ENCODE measurements at places on chromosomes 11 and 22.

DNA sequence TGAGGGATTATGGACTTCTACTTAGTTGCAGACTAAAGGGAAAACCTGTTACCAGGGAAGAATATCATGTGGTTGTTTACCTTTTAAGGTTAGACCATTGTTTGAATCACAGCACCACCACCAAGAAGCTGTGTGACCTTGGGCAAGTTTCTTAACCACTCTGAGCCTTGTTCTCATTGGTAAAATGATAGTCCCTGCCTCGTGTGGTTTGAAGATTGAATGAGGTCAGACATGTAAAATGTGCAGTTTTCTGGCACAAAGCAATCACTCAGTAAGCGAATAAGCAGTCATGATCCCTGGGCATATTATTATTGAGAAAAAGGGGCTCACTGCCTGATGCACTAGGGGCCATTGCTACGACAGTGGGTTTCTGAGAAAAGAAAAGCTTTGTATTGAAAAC, 28.3 kb downstream of the MOV10L1 start:
- H3K4me1 ChIP-seq = no peaks in the 10 kb centered on the region
- H3K27ac ChIP-seq = no peak overlapping the region
- DNase-seq = no peak
- no peaks in the 10 kb centered on the region for H3K36me3 ChIP-seq
- no peak overlapping the region for H3K4me3 ChIP-seq

DNA sequence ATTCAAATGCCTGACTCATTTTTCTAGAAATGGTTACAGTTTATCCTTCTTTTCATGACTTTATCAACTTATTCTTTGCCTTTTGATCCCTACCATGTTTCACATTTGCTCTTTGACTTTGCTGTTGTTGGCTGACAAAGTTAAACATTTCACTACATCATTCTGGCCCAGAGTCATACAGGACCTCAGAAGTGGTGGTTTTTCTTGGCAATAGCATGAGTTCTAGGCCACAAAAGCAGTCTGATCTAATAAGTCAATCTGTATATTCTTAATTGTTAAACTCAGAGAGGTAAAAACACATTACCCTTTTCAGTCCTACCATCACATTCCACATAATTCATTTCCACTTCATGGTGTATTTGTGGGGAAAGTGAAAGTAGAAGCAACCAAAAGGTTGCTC, 763.2 kb upstream of the TENM4 start:
- H3K27ac ChIP-seq = no peak overlapping the region
- H3K27me3 ChIP-seq = no peaks in the 10 kb centered on the region
- no peaks in the 10 kb centered on the region for H3K4me1 ChIP-seq
- DNase-seq = no peak
- H3K36me3 ChIP-seq = no peaks in the 10 kb centered on the region

DNA sequence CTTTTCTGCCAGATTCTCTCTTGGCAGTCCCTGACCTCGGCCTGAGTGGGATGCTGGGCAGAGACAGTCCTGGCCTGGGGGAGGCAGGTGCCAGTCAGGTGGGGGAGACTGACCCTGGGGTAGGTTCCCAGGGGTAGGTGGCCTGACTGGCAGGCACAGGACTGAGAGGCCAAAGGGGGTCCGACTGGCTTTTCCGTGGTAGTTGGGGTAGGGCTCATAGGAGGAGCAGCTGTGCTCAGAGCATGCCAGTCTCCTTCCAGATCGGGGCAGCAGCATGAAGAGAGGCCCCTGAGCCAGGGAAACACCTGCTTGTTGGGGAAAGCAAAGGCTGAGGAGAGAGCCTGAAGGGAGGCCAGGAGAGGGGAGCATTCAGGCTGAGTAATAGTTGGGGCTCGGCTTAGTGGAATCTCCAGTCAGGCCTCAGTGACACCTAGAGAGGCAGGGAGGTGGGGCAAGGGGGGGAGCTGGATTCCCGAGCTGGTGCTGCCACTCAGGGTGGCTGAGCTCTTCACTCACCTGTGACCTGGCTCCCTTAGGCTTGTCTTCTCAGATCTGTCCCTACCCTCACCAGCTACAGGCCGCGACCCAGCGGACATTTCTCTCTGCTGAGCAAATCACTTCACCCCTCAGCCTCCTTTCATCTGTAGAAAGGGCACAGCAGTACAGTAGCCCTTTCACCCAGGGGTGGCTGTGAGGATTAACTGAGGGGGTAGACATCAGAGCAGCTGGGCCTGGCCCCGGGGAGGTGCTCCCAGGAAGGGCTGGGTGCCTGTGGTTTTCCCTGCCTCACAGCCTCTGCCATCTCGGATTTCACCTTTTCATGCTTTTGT, 26.2 kb downstream of the MCM5 start:
- H3K27ac ChIP-seq = no peak overlapping the region
- no peak for DNase-seq
- H3K4me3 ChIP-seq = no peak overlapping the region
- peaks cover 48% of the 10 kb centered on the region for H3K36me3 ChIP-seq

- H3K36me3 ChIP-seq = peaks cover 21% of the 10 kb centered on the region
- DNase-seq = no peak
- H3K27ac ChIP-seq = no peak overlapping the region
- H3K4me1 ChIP-seq = peaks cover 35% of the 10 kb centered on the region
Measured at GRCh38 chr11:611001-611996, 4.5 kb downstream of the IRF7 start.

GRCh38 chr11:113021111-113021510, 59.9 kb downstream of the NCAM1 start:
- DNase-seq = no peak
- H3K4me1 ChIP-seq = no peaks in the 10 kb centered on the region
- no peaks in the 10 kb centered on the region for H3K36me3 ChIP-seq
- H3K4me3 ChIP-seq = no peak overlapping the region

DNA sequence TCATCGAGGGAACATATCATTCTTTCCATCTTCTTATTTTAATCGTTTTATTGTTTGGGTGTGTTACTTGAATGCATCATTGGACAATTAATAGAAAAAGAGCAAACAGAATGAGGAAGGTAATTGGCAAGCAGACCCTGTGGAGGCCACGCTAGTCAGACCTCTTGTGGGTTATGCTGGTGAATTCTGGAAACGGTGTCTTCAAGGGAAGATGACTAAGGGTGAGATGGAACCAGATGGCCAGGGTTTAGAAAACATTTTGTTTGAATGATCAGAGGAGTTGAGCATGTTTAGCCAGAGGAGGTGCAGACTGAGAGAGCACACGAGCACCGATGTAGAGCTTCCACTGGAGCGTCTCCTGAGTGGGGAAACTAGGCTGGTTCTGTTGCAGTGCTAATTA, 8.5 kb downstream of the ST14 start:
- H3K27me3 ChIP-seq = peaks cover 35% of the 10 kb centered on the region
- H3K4me1 ChIP-seq = no peaks in the 10 kb centered on the region
- DNase-seq = no peak
- H3K4me3 ChIP-seq = no peak overlapping the region
- H3K27ac ChIP-seq = no peak overlapping the region

DNA sequence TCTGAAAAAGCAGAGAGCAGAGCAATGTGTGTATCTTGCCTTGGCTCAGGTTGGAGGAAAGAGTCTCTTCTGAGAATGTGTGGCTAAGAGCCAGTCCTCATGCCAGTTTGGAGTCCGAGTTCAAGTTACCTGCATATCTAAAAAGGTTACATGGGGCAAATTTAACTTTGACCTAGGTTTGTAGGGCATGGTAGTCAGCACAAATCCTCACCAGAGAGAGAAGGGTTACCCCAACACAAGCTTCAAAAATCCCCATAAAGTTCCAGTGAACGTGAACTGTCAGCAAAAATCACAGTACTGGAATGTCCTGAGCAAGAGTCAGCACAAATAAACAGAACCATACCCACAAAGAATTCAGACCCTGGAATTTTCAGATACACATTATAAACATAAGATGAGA, 13.8 kb downstream of the SDHD start:
- H3K27ac ChIP-seq = no peak overlapping the region
- no peaks in the 10 kb centered on the region for H3K27me3 ChIP-seq
- no peaks in the 10 kb centered on the region for H3K4me1 ChIP-seq
- H3K4me3 ChIP-seq = no peak overlapping the region
- no peak for DNase-seq

- no peaks in the 10 kb centered on the region for H3K36me3 ChIP-seq
- DNase-seq = no peak
- no peak overlapping the region for H3K27ac ChIP-seq
Measured at GRCh38 chr11:7246179-7246578, 5.5 kb upstream of the SYT9 start.

GRCh38 chr22:44190381-44190976, 9.8 kb downstream of the PARVG start:
- no peak overlapping the region for H3K4me3 ChIP-seq
- no peak for DNase-seq
- H3K27ac ChIP-seq = no peak overlapping the region
- no peaks in the 10 kb centered on the region for H3K27me3 ChIP-seq

DNA sequence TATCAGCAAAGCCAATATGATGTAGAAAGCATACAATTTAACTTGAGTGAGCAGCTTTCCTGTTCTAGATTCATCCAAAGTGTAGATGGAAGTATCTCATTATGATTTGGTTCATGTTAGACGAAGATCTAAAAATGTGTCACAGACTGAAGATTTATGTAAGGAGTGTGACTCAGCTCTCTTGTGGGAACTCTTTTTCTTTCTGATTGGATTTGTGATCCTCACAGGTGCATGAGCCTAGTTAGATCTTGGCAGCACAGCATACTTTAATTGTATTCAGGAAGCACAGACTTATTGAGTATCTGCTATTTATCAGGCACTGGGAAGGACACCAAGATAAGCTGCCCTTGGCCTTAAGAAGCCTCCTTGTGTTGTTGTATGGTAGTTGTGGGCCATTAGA, 147.1 kb downstream of the C11orf91 start:
- H3K4me1 ChIP-seq = no peaks in the 10 kb centered on the region
- no peak overlapping the region for H3K4me3 ChIP-seq
- H3K36me3 ChIP-seq = no peaks in the 10 kb centered on the region
- no peak overlapping the region for H3K27ac ChIP-seq
- no peaks in the 10 kb centered on the region for H3K27me3 ChIP-seq

GRCh38 chr11:107898270-107898669, 30.0 kb upstream of the RAB39A start:
- H3K27me3 ChIP-seq = no peaks in the 10 kb centered on the region
- no peak overlapping the region for H3K4me3 ChIP-seq
- no peaks in the 10 kb centered on the region for H3K4me1 ChIP-seq
- H3K27ac ChIP-seq = no peak overlapping the region
- no peak for DNase-seq

- no peak for DNase-seq
- peaks cover 6% of the 10 kb centered on the region for H3K4me1 ChIP-seq
- H3K27ac ChIP-seq = no peak overlapping the region
- peaks cover 19% of the 10 kb centered on the region for H3K36me3 ChIP-seq
- H3K4me3 ChIP-seq = no peak overlapping the region
- no peaks in the 10 kb centered on the region for H3K27me3 ChIP-seq
Measured at GRCh38 chr11:14656536-14657457, 13.2 kb downstream of the PDE3B start.

- peaks cover 6% of the 10 kb centered on the region for H3K27me3 ChIP-seq
- no peaks in the 10 kb centered on the region for H3K36me3 ChIP-seq
- no peak for DNase-seq
- no peak overlapping the region for H3K4me3 ChIP-seq
- no peak overlapping the region for H3K27ac ChIP-seq
Measured at GRCh38 chr11:93852242-93852641, 1.8 kb upstream of the VSTM5 start.

DNA sequence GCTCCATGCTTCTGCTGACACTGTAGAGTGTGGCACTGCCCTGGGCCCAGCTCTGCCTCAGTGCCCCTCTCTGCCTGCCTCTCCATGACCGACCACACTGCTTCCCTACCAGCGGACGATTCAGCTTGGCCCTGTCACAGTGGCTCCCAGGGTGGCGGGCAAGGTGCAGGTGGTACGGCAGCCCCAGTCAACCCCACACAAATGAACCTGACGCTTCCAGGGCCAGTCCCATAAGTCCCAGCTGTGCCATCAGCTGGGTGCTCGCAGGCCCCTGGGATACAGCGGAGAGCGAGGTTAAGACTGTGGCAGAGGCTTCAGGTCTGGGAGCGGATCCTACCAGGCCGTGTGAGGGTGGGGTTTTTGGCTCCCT, 134.8 kb downstream of the LDLRAD3 start:
- no peaks in the 10 kb centered on the region for H3K36me3 ChIP-seq
- H3K4me1 ChIP-seq = no peaks in the 10 kb centered on the region
- no peak for DNase-seq
- no peaks in the 10 kb centered on the region for H3K27me3 ChIP-seq

- no peaks in the 10 kb centered on the region for H3K27me3 ChIP-seq
- no peak overlapping the region for H3K27ac ChIP-seq
- no peak for DNase-seq
- no peaks in the 10 kb centered on the region for H3K4me1 ChIP-seq
Measured at GRCh38 chr22:31439808-31440207, 40.4 kb downstream of the DRG1 start.

DNA sequence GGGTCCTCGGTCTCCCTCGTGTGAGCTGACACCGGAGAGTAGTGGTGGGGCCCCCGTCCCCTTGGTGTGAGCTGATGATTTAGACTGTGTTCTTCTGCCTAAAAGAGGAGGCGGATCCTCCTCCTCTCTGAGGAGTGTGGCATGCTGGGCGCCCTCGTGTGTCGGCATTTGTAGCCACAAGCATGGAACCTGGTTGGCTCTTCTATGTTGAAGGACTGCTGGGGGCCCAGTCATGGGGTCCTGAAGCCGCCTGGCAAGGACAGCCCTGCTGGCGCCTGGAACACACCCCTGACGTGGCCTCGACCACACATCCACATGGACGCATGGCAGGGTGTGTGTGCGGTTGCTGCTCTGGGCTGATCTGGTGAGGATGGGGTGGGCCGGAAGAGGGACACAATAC, 50.2 kb downstream of the AP2A2 start:
- H3K27me3 ChIP-seq = no peaks in the 10 kb centered on the region
- no peak overlapping the region for H3K27ac ChIP-seq
- H3K4me1 ChIP-seq = no peaks in the 10 kb centered on the region
- no peak for DNase-seq
- no peak overlapping the region for H3K4me3 ChIP-seq

GRCh38 chr11:2328656-2329354, 27.0 kb downstream of the TSPAN32 start:
- H3K36me3 ChIP-seq = no peaks in the 10 kb centered on the region
- H3K27me3 ChIP-seq = peaks cover 40% of the 10 kb centered on the region
- H3K4me3 ChIP-seq = no peak overlapping the region
- no peak for DNase-seq
